ENCODE measurements at places on chromosomes 1 and 21. TPM values are rescaled to one million over a fixed set of nuclear protein-coding genes. Genes with fewer than 3 reads are reported as not detected.

DNA sequence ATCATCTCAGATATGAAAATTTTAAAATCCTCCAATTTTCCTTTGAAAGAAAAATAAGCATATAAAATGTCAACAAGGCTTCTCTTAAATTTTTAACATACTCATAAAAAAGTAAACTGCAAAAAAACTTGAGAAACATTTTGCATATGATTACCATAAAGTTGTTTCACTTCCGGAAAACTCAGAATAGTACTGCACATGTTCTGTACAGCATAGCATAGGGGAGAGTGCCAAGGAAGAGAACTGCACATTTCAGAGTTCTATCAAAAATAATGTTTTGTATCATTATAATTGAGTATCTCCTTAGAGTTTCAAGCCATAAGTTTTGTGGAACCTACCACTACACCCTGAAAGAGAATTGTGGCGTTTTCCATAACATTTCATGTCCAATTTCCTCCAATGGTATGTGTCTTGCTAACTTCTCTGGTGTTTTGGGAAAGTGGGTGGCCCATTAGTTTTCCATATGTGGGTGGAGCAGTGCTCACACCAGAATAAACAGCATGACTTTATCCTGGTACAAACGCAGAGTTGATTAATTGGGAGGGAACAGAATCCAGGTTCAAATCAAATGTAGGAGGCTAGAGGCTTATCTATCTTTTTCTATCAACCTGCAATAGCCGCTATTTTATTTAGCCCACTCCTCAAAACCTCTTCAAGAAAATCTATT, 430.9 kb downstream of the LMO4 start:
- peaks cover 3% of the 10 kb centered on the region for H3K4me1 ChIP-seq
- no peak overlapping the region for H3K4me3 ChIP-seq
- no peak for DNase-seq
- H3K36me3 ChIP-seq: no peaks in the 10 kb centered on the region

- H3K27ac ChIP-seq: no peak overlapping the region
- no peaks in the 10 kb centered on the region for H3K27me3 ChIP-seq
- H3K36me3 ChIP-seq: no peaks in the 10 kb centered on the region
- no peaks in the 10 kb centered on the region for H3K4me1 ChIP-seq
- no peak for DNase-seq
Observed at GRCh38 chr1:171869097-171869496, 27.8 kb downstream of the DNM3 start.

DNA sequence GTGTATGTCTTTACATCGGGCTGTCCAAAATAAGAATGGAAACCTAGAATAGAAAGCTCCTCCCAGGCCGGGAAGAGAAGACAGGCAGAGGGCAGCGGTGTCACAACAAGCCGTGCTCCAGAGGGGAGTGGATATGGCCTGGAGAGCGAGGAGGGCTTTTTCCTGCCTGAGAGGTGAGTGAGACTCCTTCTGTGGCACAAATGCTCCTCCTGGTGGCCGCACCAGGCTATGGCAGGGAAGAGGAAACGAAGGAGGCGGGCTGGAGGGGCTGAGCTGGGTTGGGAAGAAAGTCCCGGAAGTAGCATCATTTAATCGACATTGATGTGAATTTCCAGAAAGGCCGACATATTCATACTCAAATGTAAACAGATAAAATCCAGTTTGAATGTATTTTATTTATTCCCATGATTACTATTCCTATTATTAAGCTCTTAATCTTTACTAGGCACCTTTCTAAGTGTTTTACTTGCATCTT, 54.7 kb downstream of the MEF2D start:
- H3K27me3 ChIP-seq: peaks cover 47% of the 10 kb centered on the region
- no peak overlapping the region for H3K4me3 ChIP-seq
- DNase-seq: peak; percentile 90
- H3K27ac ChIP-seq: no peak overlapping the region

Gene CLCNKB
- not detected for total RNA-seq

- no peaks in the 10 kb centered on the region for H3K27me3 ChIP-seq
- no peak overlapping the region for H3K27ac ChIP-seq
- no peak for DNase-seq
- H3K36me3 ChIP-seq: no peaks in the 10 kb centered on the region
Observed at GRCh38 chr1:167305059-167305705, 84.5 kb downstream of the POU2F1 start.

Gene TNNT2
- total RNA-seq: 18.7 TPM

GRCh38 chr1:90068611-90069280, 73.8 kb downstream of the ZNF326 start:
- H3K4me3 ChIP-seq: no peak overlapping the region
- H3K27me3 ChIP-seq: no peaks in the 10 kb centered on the region
- DNase-seq: no peak
- H3K4me1 ChIP-seq: no peaks in the 10 kb centered on the region

Gene CFHR3
- total RNA-seq: not detected

DNA sequence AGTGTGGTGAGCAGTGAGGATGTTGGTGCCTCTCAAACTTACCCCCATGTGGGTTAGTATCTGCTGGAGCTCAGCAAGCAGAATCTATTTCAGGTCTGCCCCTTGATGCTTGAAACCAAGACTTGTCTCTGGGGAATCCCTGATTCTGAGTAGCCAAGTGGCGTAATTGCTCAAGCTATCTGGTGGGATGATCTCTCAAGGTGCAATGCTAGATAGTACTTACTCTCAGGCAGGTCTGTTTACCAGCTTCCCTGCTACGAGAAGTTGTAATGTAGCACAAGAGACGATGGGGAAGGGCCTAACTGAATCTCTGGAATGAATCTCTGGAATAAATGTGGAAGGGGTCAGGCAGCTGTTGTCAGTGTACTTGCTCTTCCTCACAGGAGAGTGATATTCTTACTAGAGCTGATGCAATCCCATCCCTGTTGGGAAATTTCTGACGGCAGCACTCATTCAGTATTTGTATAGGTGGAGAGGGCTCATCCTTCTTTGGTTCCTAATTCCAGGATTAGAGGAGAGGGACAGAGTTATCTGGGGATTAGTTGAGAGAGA, 65.4 kb downstream of the MACF1 start:
- peak overlapping the region; percentile 19 for H3K27ac ChIP-seq
- peak overlapping the region; percentile 39 for H3K4me3 ChIP-seq
- no peaks in the 10 kb centered on the region for H3K36me3 ChIP-seq
- H3K27me3 ChIP-seq: no peaks in the 10 kb centered on the region

Gene ESRRG
- total RNA-seq: 10.1 TPM

DNA sequence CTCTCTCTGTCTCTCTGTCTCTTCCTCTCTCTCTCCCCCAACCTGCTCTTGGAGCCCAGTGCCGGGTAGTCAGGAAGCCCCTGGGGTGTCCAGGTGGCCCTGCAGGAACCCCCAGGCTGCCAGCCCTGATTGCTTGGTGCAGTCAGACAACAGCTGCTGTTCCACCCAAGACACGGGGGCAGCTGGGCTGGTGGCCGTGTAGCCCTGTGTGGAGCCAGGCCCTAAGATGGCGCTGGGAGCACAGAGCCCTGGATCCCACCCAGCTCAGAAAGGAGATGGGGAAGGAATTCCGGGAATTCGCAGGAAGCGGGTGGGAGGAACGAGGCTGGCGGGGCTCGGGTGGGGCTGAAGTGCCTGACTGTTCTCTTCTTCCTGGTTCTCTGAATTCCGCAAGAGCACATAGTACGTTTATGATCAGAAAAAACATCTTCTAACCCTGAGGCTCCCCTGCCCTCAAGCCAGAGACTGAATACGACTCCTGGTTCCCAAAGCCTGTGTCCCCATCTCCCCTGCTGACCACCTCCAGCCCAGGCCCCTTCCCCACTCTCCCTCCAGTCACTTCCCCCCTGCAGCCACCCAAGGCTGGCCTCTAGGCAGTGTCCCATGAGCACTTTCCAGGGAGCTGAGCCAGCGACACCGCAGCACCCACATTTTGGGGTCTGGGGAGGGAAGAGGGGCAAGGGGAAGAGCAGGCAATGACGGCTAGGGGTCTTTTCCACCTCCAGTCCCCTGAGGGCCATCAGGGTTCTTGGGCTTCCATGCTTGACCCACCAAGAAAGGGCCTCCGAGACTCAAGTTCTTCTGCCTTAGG, 55.0 kb downstream of the WNT9A start:
- no peaks in the 10 kb centered on the region for H3K36me3 ChIP-seq
- no peak for DNase-seq
- H3K4me3 ChIP-seq: no peak overlapping the region
- no peaks in the 10 kb centered on the region for H3K4me1 ChIP-seq

Gene TMOD4
- total RNA-seq: not detected

DNA sequence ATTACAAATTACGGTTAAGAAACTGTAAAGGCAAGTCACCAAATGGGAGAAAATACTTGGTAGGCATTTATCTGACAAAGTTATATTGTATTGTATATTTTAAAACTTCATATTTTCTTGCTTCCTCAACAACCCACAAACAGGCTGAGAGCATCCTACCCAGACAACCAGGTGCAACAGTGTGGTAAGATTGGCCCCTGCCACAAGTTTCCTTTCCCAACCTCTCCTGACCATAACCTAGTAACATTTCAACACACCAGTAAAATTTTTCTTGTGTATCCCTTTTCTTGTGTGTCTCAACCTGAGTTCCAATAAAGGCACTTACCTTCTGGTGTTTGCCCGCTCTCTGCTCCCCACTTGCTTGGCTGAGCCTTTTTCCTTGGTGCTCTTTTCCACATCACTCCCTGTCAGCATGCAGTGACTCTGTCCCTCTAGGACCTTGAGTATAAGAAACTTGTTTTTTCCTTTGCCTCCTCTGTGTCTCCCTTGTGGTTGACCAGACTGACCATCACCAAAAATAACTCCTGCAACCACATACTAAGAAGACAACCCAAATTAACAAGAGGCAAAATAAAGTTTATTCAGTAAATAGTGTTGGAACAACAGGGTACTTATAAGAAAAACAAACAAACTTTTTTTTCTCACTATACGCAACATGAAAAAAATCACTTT, 40.9 kb downstream of the FCRL3 start:
- no peaks in the 10 kb centered on the region for H3K27me3 ChIP-seq
- no peaks in the 10 kb centered on the region for H3K4me1 ChIP-seq
- no peaks in the 10 kb centered on the region for H3K36me3 ChIP-seq
- no peak overlapping the region for H3K4me3 ChIP-seq
- no peak for DNase-seq

DNA sequence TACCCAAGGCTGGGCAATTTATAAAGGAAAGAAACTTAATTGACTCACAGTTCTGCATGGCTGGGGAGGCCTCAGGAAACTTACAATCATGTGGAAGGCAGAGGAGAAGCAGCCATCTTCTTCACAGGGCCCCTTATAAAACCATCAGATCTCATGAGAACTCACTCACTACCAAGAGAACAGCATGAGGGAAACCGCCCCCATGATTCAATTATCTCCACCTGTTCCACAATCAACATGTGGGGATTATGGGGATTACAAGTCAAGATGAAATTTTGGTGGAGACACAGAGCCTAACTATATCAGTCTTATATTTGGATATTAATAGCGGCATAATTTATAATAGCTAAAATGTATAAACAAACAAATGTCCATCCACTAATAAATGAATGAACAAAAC, 1123.7 kb upstream of the NCAM2 start:
- no peak overlapping the region for H3K27ac ChIP-seq
- H3K27me3 ChIP-seq: no peaks in the 10 kb centered on the region
- no peak for DNase-seq
- H3K36me3 ChIP-seq: no peaks in the 10 kb centered on the region
- H3K4me1 ChIP-seq: no peaks in the 10 kb centered on the region

Gene AMPD1
- total RNA-seq: not detected

Gene PTGS2
- total RNA-seq: 6.1 TPM

Gene SPRR2G
- total RNA-seq: 56.6 TPM

DNA sequence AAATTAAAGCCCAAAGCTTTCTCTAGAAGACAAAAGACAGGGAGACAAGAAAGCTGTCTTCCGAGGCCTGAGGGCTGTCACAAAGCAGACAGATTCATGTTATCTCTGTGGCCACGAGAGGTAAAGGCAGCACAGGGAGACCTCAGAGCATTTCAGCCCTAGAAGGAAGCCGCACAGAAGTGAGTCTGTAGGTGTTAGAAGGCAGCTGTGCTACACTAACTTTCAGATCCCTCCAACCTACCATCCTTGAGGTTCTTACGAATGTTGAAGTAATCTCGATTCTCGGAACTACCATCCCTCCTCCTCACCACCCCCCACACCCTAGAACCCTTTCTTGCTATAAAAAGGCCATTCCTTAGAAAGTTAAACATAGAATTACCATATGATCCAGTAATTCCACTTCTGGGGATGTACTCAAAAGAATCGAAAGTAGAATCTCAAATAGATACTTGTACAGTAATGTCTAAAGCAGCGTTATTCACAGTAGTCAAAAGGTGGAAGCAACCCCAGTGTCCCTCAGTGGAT, 21.5 kb upstream of the LYST start:
- H3K4me3 ChIP-seq: no peak overlapping the region
- H3K27ac ChIP-seq: no peak overlapping the region
- no peaks in the 10 kb centered on the region for H3K36me3 ChIP-seq
- peaks cover 7% of the 10 kb centered on the region for H3K4me1 ChIP-seq

- H3K36me3 ChIP-seq: no peaks in the 10 kb centered on the region
- peaks cover 4% of the 10 kb centered on the region for H3K4me1 ChIP-seq
- no peak for DNase-seq
Observed at GRCh38 chr1:57064379-57065140, 98.7 kb upstream of the C8B start.

GRCh38 chr1:62274496-62275485, 44.4 kb downstream of the KANK4 start:
- H3K27me3 ChIP-seq: no peaks in the 10 kb centered on the region
- peaks cover 12% of the 10 kb centered on the region for H3K4me1 ChIP-seq
- H3K4me3 ChIP-seq: no peak overlapping the region

DNA sequence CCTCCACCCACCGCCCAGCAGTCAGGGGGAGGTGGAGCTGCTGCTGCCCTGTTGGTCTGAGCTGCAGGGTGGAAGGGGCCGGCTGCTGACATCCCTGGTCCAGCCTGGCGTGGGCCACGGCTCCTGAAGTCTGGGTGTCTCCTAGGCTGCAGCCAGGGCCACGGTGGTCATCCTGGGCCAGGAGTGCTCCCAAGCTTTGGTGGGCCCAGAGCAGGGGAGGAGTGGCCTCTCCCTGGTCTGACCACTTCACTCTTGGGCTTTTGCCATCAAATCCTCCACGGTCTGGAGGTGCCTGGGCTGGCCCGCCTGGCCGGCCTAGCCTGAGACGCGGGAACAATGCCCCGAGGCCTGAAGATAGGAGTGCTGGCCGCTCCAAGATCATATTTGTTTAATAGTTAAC, 5.8 kb downstream of the PRDM16 start:
- H3K4me1 ChIP-seq: peaks cover 14% of the 10 kb centered on the region
- no peak for DNase-seq
- H3K36me3 ChIP-seq: no peaks in the 10 kb centered on the region
- no peak overlapping the region for H3K27ac ChIP-seq

DNA sequence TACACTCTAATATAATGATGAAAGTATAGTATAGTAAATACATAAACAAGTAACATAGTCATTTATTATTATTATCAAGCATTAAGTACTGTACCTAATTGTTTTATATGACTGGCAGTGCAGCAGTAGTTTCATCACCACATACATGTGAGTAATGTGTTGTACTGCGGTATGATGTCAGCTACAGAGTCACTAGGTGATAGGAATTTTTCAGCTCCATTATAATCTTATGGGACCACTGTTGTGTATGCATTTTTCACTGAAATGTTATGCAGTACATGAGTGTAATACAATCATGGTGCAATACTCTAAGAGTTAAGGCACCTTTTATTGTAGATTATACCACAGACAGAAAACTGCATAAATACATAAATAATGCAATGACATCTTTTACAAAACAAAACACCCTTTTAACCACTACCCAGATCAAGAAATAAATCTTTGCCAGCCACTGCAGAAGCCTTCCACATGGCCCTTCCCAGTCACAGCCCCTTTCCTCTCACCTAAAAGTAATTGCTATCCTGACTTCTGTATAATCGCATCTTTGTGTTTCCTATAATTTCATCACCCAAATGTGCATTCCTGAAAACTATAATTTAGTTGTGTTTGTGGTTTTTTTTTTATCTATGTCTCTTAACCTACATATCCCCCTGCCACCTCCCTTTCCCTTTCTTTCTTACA, 16.3 kb downstream of the ABCD3 start:
- no peak for DNase-seq
- no peak overlapping the region for H3K4me3 ChIP-seq
- peaks cover 4% of the 10 kb centered on the region for H3K4me1 ChIP-seq
- H3K27ac ChIP-seq: no peak overlapping the region
- no peaks in the 10 kb centered on the region for H3K36me3 ChIP-seq

Gene KDF1
- total RNA-seq: 43.6 TPM
